ENCODE measurements at places on chromosomes 3 and 15. TPM values are rescaled to one million over a fixed set of nuclear protein-coding genes. Genes with fewer than 3 reads are reported as not detected.

- H3K4me3 ChIP-seq: peak overlapping the region; percentile 37
- peak overlapping the region; percentile 47 for H3K27ac ChIP-seq
- no peak for DNase-seq
- H3K27me3 ChIP-seq: no peaks in the 10 kb centered on the region
Observed at GRCh38 chr15:28096670-28097431, 2.3 kb downstream of the OCA2 start.

- H3K4me3 ChIP-seq: no peak overlapping the region
- no peaks in the 10 kb centered on the region for H3K4me1 ChIP-seq
- no peaks in the 10 kb centered on the region for H3K36me3 ChIP-seq
- H3K27ac ChIP-seq: no peak overlapping the region
Observed at GRCh38 chr3:128243602-128244504, 90.6 kb downstream of the EEFSEC start.

DNA sequence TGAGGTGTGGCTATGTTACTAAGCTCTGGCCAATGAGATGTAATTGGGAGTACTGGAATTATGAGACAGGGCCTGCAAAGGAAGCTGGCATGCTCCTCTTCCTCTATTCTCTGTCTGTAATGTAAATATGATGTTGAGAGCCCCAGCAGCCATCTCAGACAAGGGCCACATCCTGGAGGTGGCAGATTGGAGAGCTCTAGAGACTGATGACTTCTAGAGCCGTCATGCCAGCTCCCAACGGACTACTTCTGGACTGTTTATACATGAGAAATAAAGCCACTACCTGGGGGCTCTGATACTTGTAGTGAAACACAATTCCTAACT, 19.7 kb downstream of the PLD1 start:
- H3K4me3 ChIP-seq: no peak overlapping the region
- no peak for DNase-seq
- H3K27ac ChIP-seq: no peak overlapping the region
- no peaks in the 10 kb centered on the region for H3K27me3 ChIP-seq
- no peaks in the 10 kb centered on the region for H3K36me3 ChIP-seq
- peaks cover 12% of the 10 kb centered on the region for H3K4me1 ChIP-seq

GRCh38 chr3:128412180-128413002, 54.3 kb downstream of the DNAJB8 start:
- no peaks in the 10 kb centered on the region for H3K36me3 ChIP-seq
- no peak overlapping the region for H3K27ac ChIP-seq
- no peaks in the 10 kb centered on the region for H3K27me3 ChIP-seq

- no peak for DNase-seq
- H3K36me3 ChIP-seq: no peaks in the 10 kb centered on the region
- no peaks in the 10 kb centered on the region for H3K4me1 ChIP-seq
- H3K4me3 ChIP-seq: peak overlapping the region; percentile 35
- H3K27ac ChIP-seq: no peak overlapping the region
Observed at GRCh38 chr3:133037436-133037835, 755 bp upstream of the TMEM108 start.

- DNase-seq: no peak
- H3K27me3 ChIP-seq: no peaks in the 10 kb centered on the region
- H3K4me1 ChIP-seq: no peaks in the 10 kb centered on the region
- peak overlapping the region; percentile 70 for H3K4me3 ChIP-seq
- H3K36me3 ChIP-seq: no peaks in the 10 kb centered on the region
Observed at GRCh38 chr15:58934114-58934447, 602 bp upstream of the SLTM start.

- no peak overlapping the region for H3K4me3 ChIP-seq
- peaks cover 6% of the 10 kb centered on the region for H3K4me1 ChIP-seq
- peak; percentile 84 for DNase-seq
Observed at GRCh38 chr3:13111173-13111872, 38.1 kb upstream of the IQSEC1 start.

DNA sequence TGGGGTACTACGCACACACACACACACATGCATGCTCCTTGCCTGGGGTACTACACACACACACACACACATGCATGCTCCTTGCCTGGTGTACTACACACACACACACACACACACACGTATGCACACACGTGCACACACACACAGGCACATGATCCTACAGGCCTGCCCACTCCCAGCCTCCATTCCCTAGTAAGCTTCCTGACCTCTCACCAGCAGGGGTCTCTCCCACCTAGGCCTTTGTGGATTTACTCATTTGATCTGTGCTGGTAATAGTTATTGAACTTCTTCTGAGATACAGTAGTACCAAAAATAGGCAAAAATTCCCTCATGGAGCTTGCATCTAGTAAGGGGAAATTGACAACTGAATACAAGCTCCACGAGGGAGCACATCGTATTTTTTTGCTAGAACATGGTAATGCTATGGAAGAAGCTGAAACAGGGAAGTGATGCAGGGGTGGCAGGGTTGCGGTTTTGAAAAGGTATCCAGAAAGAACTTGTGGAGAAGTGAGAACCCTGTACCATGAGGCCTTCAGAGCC, 19.1 kb downstream of the TTC21A start:
- H3K27me3 ChIP-seq: no peaks in the 10 kb centered on the region
- DNase-seq: no peak
- H3K4me3 ChIP-seq: no peak overlapping the region
- peak overlapping the region; percentile 79 for H3K27ac ChIP-seq
- H3K4me1 ChIP-seq: peaks cover 20% of the 10 kb centered on the region

DNA sequence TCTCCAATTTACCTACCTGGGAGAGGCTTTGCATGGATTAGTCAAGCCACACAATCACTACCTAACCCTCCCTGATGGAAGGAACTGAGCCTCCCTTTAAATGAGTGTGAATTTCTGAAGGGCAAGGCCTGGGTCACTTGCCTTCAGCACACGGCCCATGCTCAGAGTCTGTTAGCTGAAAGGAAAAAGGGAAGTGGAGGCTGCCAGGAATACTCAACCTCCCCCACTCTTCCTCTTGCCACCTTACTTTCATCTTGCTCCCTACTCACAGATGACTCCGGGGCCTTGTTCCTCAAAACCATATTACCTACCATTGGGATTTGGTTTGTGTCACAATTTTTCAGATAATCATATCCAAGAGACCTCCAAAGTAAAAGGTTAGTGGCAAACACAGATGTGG, 220.0 kb downstream of the ABHD5 start:
- H3K4me1 ChIP-seq: no peaks in the 10 kb centered on the region
- H3K4me3 ChIP-seq: no peak overlapping the region
- H3K36me3 ChIP-seq: no peaks in the 10 kb centered on the region
- no peak for DNase-seq
- no peaks in the 10 kb centered on the region for H3K27me3 ChIP-seq

DNA sequence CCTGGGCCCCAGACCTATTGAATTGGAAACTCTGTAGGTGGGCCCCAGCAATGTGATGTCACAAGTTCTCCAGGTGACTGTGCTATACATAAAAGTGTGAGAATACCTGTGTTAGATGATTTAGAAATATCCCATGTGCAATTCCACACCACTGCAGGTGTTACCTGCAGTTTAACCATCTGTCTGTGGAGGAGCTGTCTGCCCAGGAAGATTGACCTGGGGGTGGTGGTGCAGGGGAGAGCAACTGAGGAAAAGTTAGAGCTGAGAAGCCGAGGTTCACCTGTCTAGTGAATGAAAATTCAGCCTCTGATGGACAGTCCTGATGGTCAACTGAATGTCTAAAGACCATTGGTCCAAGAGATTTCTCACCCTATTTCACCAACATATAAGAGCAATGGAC, 132.2 kb upstream of the SLC24A5 start:
- no peak overlapping the region for H3K27ac ChIP-seq
- H3K4me1 ChIP-seq: no peaks in the 10 kb centered on the region
- H3K27me3 ChIP-seq: no peaks in the 10 kb centered on the region
- no peak for DNase-seq
- no peak overlapping the region for H3K4me3 ChIP-seq

- no peak overlapping the region for H3K27ac ChIP-seq
- DNase-seq: no peak
- no peaks in the 10 kb centered on the region for H3K4me1 ChIP-seq
Observed at GRCh38 chr15:71682001-71682400, 128.4 kb upstream of the NR2E3 start.

Gene ITPKA
- 0.23 TPM for total RNA-seq

Gene SLCO2A1
- 46.7 TPM for total RNA-seq

Gene GOLGA8N
- 3.9 TPM for total RNA-seq

Gene PIGB
- total RNA-seq: 13.0 TPM

Gene GOLGA6B
- total RNA-seq: not detected

Gene ITGA11
- 11.0 TPM for total RNA-seq

All from prostate gland (tissue), 2 donors.